ENCODE measurements at places on chromosomes 2 and 18.

DNA sequence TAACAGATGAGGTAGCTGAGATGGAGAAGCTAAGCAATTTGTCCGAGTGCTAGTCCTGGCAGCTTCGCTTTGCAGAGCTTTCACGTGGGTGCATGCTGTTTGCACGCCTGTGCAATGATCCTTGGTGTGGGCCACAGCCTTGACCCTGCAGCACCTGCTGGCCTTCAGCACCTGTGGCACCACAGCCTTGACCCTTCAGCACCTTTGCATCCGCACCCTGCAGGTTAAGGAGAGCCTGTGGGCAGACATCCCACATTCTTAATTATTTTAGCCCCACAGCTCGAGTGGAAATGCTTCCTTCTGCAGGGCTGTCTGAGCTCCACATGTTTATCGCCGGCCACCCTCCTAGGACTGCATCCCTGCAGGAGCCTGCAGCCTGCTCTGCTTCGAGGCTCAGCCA is 19.3 kb downstream of the NCK2 start:
- no peak for DNase-seq

GRCh38 chr2:33126552-33126951 is 179.8 kb downstream of the LTBP1 start:
- no peak for DNase-seq

DNA sequence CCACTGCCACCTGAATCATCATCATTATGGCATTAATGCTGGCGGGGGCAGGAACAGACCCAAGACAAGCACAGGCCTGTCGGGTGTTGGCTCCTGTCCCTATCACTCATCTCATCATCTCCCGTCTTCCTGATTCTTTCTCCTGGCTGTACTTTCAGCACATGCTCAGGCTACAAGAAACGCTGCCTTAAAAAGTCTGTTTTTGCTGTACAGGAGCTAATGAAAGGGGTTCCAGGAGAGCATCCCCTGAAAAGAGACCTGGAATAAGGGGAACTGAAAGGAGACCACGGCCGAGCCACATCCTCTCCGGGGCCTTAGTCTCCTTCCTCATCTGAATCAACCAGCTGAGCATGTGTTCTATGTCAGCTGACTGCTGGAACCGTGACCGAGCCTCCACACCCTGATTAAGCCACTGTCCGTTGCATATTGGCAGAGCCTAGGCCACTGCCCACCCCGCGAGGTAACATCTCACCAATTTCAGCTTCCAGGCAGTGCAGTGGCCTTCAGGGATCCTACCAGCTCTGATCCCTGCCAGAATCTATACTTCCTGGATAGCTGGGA is 62.6 kb downstream of the DNMT3A start:
- DNase-seq = no peak

- DNase-seq = no peak
Observed at GRCh38 chr2:218648787-218649100, 10.7 kb downstream of the ZNF142 start.

GRCh38 chr2:48753228-48753627 is 2.3 kb downstream of the LHCGR start:
- DNase-seq = no peak

GRCh38 chr2:33005057-33005456 is 58.3 kb downstream of the LTBP1 start:
- DNase-seq = no peak

DNA sequence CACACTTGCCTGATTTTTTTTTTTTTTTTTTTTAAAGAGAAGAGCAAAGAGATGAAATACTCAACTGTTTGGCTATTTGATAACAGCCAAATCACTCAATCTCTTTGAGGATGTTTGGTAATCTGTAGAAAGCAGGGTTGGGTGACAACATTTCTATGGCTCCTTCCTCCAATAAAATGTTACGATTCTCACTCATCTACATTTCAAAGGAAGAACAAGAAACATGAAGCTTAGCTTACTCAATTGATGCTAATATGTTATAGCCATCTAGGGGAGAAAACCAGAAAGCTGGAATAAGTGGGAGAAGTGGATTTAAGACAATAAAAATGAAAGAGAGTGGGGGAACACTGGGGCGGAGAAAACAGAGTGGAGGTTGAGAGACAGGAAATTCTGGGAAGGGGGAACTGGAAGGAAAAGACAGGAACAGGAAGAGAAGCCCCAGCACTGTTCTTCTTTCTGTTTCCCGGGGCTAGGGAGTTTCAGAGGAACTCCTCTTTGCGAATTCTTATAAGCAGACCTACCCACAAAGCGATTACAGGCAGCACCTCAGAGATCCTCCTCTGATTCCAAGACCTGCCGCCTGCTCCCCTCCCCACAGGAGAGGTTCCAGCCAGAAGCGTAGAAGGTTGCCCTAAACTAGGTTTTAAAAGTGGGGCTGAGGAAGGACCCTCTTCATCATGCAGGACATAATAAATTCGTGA is 13.3 kb downstream of the ST3GAL5 start:
- no peak for DNase-seq

DNA sequence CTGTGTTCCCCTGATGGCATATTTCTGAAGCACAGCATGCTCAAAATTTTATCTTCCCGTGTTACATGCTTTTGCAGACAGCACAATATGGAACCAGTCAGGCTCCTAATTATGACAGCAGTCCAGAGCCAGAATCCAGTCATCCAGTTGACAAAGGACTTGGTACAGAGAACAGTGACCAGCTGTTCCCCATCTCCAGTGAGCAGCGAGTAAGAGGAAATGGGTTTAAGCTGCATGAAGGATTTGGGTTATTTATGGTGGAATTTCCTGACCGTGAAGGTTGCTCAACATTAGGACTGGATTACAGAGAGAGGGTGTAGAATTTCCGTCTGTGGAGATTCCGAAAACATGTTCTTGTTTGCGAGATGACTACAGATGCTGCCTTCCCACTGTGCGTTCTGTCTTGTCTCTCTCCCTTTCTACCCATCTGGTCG is 24.4 kb downstream of the SGPP2 start:
- peak; percentile 76 for DNase-seq

GRCh38 chr2:222413295-222413911 is 10.9 kb upstream of the SGPP2 start:
- DNase-seq = no peak

GRCh38 chr2:239121600-239122012 is 273.7 kb downstream of the TWIST2 start:
- DNase-seq = no peak

DNA sequence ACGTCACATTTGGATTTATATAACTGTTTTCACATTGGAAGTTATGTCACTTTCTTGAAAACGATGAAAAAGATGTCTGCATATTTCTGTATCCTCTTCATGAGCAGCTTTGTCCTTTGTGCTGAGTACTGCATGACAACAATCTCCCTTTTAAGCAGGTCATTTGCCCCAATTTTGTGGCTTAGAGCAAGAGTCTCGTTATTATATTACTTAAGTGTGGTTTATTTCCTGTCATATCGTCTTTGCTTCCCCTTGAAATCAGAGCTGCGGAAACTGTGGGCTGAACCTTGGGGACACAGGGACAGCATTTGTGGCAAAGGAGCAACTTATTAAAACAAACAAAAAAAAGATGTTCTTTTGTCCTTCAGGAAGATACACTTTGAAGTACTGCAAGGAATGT is 254.0 kb upstream of the DSEL start:
- DNase-seq = no peak

- DNase-seq = no peak
Observed at GRCh38 chr2:65199166-65199565, 28.5 kb upstream of the ACTR2 start.

DNA sequence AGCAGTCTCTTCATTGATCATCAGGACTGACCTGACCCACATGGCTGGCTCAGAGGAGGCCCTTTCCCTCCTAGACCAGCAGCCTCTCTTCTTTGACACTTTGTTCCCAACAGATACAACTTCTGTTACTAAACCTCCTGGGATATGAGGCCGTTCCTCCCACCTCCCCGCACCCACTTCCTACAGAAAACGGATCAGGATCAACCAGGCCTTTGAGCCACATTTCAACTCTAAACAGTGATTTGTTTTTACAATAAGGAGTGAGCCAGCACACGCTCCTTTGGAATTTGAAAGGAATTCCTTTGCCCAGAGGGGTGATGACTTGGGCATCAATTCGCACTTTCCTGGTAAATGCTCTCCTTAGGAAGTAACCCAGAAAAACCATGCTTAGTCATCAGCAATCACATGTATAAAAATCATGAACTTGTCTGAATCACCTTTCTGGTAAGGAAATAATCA is 180.4 kb downstream of the FAM124B start:
- peak; percentile 98 for DNase-seq

DNA sequence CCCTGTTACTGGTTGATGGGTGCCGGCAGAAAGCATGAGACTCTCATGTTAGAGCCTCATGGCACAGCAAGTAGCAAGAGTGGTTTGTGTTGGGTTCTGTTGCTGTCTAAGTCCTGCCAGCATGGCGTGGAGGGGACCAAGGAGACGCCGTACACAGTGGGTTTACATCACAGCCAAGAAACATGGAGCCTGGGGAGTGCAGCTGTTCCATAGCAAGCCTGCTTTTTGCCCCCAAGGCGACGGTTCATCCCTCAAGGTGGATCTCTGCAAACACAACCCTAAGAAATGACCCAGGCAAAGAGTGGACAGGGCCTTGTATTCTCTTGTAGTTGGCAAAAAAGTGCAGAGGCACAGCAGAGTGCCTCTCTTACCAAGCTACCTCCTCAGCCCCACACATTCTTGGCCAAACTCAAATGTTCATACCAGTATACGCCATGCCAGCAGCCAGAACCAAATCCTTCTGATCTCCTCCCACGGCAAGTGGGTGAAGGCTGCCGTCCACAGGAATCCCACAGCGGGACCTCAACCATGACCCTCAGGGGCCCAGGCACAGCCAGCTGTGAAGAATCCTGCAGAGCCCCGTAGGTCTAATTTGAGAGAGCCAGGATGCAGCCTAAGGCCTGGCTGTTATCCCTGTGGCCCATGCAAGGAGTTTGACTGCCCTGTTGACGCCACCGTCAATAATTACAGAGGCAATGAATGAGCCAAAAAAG is 19.0 kb downstream of the SNED1 start:
- DNase-seq = no peak

DNA sequence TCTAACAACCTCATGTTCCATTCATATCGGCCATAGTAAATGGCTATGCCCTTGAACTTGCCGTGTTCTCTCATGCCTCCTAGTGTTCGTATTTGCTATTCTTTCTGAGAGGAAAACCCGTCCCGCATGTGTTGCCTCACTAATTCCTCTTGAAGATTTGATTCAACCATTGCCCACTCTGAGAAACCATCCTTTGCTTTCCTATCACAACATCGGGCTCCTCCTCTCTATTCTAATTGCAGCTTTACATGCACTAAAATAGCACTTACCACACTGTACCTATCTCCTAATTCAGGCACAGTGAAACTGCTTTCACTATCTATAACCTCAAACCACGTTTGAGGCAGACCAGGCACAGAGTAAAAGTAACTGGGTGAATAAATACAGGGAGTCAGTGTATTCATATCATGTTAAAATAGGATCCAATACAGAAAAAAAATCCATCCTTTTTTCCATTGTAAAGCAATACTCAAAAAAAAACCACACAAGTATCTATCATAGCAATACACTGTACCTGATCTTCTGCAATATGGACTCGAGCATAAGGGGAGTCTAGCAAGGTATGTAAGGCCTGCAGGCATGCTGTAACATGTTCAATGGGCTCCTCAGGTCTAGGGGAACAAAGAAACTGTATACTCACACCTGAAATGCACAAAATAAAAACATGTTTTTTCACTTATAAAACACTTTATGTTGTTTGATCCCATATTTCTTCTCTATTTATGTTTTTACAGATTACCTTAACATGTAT is 39.0 kb upstream of the STRN start:
- no peak for DNase-seq

GRCh38 chr18:57466307-57466706 is 31.1 kb downstream of the ONECUT2 start:
- no peak for DNase-seq

GRCh38 chr18:79657342-79657996 is 22.1 kb upstream of the CTDP1 start:
- DNase-seq = no peak

- no peak for DNase-seq
Observed at GRCh38 chr2:187362151-187362550, 85.9 kb downstream of the CALCRL start.

DNA sequence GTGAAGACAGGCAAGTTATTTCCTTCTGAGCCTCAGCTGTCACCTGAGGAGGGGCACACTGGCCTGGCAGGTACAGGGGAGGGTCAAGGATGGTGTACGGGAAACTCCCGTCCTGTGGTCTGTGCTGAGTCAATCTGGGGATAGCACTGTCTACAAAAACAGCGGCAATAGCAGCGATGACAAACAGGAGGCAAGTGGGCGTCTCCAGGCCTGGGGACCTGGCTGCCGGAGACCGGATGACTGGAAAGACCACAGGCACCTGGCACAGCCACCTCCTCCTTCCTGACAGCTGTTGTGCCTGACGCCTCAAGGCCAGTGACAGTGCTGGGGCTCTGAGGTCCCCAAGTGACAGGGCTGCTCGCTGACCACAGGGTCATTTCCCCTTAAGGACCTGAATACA is 202.1 kb upstream of the HS6ST1 start:
- DNase-seq = no peak

GRCh38 chr2:95761556-95761955 is 169.8 kb downstream of the TRIM43 start:
- DNase-seq = no peak

DNA sequence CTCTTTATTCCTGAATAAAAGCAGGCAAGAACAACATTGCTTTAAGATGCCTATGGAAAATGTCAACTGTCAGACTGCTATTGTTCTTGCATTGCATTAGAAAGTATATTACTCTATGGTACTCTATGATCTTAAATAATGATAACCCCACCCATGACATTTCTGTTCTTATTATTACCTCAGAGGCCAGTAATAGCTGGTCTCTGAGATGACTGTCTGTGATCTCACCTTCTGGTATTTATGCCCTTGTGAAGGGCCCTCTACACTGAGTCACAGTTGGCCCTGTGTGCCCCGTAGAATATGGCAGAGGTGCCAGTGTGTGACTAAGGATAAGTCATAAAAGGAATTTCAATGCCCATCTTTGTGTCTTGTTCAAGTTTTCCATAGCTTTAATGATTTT is 61.0 kb downstream of the SPP2 start:
- peak; percentile 80 for DNase-seq

Measured in HS-5 (cell line).